ENCODE measurements at places on chromosomes 16 and 17.

DNA sequence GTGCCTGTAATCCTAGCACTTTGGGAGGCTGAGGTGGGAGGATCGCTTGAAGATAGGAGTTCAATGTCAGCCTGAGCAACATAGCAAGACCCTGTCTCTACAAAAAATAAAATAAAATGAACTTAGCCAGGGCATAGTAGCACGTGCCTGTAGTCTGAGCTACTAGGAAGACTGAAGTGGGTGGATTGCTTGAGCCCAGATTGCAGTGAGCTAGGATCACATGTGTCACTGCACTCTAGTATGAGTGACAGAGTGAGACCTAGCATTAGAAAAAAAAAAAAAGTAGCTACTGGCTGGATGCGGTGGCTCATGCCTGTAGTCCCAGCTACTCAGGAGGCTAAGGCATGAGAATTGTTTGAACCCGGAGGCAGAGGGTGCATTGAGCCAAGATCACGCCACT lies 6.0 kb downstream of the ADAP2 start:
- no peak for DNase-seq

DNA sequence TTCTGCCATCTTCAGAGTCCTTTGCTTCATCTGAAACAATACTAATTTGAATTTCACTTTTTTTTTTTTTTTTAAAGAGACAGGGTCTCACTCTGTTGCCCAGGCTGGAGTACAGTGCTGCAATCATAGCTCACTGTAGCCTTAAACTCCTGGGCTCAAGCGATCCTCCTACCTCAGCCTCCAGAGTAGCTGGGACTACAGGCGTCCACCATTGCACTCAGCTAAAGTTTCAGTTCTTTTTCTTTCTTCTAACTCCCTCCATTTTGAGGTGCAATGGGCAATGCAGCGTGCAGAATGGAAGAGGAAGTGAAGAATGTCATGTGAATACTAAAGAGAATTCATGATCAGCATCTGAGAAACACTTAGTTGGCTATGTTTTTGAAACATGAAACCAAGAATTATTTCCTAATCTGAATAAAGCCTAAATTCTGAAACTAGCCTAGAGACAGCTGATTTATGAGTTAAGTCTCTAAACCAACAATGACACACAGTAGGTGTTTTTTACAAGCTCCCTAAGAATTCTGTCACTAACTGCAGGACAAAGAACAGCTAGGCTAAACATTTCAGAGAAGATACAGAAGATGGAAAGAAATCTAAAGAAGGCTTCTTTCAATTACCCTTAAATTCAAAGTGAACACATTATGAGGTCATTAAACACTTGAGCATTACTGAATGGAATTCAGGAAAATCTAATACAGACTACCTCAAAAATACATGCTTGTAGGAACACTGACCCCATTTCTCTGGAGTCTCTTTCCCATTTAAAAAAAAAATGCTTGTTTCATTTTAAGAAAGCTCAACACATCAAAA lies 21.0 kb downstream of the SNN start:
- DNase-seq, result peak; percentile 94

- DNase-seq, result peak; percentile 21
Measured at GRCh38 chr17:48804936-48805411, 12.1 kb downstream of the TTLL6 start.

DNA sequence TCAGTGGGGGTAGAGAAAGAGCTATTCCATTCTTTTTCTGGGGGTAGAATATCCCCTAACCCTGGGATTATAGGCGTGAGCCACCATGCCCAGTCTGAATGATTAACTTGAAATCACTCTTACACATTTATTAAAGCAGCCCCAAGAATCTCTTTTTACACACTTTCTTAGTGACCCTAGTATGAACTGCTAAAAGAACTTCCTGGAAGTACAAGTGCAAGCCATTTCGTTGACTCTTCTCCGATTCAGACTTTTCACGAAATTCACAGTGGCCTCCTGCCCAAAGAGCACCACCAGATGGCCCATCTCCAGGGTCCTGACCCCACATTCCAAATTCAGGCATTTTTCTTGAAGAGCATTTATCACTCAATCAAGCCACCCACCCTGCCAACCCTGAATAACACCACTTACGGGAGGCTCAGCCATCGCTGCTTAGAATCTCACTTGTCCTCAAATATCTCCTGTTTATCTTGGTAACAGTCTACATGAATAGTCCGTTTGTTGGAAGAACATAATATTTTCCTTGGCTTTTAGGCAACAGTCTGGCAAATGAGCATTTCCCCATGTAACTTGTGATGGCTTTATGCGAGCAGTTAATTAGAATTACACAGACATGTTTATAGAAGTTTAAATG lies 28.0 kb downstream of the ZNF423 start:
- DNase-seq, result no peak

- no peak for DNase-seq
Measured at GRCh38 chr17:80586846-80587228, 42.2 kb downstream of the RPTOR start.

DNA sequence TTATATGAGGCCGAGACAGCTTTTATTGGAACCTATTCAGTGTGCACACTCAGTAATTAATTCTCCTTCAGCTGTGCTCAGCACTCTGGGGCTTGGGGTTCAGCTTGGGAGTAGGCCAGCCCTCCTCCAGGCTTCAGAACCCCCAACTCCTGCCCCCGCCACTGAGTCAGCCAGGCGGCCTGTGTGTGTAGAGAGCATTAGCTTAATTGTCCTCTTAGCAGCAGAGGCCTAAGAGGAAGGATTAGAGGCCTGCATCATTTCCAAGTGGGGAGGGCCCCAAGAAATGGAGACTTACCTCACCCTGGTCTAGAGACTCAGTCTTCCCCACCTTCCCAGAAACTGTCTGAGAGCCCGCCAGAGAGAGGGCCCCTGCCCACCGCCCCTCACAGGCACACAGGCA lies 772 bp downstream of the PRSS53 start:
- no peak for DNase-seq

DNA sequence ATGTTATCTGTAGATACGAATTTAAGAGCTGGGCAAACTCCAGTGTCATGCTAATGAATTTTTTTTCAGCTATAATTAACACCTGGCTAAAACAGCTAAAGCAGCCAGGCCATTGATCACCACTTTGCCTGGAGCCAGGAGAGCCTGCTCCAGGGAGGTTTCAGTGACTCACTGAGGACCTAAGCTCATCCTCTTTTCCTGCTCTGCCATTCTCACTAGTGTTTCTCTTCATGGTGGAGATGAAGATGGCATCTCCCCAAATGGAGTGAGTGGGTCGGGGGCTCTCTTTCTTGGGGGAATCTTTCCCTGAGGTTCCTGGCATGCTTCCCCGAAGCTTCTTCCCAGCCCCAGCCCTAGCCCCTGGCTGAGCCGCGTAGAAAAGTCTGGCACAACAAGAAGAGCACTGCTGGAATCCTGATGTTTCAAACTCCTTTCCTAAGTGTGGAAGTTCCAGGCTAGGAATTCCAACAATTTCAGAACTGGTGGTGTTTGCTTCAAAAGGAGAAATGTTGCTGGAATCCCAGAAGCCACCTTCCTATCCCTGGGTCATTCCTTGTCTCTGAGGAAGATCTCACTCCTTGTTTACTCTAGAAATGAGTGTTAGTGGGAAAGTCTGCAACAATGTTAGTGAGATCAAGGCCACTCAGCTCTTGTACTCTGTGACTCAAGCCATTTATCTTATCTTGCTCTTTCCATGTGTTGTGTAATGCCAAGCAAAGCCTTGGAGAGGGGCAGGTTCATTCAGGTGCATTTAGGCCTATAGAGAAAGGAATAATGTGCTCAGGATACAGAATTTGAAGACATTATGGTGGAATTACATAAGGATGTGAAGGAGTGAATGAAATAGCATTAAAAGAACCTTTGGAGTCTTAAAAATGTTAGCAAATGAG lies 26.0 kb upstream of the B4GALNT2 start:
- no peak for DNase-seq

GRCh38 chr17:82390860-82391435 lies 19.4 kb downstream of the UTS2R start:
- DNase-seq, result no peak

DNA sequence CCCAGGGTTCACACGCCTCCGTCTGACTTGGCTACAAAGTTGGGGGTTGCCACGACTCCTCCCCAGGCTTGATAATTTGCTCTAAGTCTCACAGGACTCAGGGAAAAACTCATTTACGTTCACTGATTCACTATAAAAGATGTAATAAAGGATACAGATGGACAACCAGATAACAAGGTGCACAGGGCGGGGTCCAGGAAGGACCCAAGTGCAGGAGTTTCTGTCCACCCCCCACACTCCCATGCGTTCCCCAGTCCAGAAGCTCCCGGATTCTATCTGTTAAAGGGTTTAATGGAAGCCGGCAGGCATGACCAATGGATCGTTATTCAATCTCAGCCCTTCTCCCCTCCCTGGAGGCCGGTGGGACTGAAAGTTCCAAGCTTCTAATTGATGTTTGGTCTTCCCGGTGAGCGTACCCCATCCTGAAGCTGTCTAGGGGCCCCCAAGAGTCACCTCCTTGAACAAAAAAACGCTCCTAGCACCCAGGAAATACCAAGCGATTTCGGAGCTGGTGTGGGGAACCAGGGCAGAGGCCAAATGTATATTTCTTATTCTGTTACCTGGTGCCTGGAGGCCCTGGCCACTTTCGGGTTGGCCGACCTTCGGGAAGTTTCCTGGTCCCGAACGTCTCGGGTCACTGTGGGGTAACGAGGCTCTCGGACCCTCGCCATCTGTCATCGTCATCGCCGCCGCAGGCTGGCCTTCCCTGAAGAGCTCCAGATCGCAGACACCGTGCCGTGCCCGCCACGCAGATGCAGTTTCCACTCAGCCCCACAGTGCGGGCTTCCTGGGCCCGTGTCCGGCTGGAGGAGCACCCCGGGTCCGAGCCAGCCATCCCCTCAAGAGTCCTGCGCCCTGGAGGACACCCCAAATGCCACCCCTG lies 13.5 kb upstream of the METRNL start:
- DNase-seq, result no peak

GRCh38 chr17:8896087-8896486 lies 28.6 kb upstream of the PIK3R6 start:
- no peak for DNase-seq

DNA sequence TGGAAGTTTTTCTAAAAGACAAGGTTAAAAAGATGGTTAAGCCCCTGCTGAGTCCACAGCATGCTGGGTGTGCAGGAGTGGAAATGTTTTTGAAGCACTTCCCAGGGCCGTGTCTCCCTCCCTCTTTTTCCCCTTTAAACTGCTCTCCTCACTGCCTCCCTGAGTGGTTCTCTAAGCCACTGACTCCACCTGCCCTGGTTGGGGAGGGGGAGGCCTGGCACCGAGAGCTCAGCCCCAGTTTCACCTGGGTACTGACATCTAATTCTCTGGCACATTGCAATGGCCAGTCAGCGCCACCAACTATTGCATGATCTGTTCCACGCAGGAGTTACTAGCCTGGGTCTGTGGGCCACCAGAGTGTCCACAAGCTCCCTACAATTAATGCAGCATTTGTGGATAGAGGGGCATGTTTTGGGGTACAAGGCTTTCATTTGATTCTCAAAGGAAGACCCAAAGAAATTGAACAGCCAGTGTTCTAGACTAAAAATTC lies 22.7 kb downstream of the MPP3 start:
- no peak for DNase-seq

GRCh38 chr17:21392266-21392665 lies 16.1 kb downstream of the KCNJ12 start:
- no peak for DNase-seq

GRCh38 chr16:88539652-88540345 lies 30.4 kb upstream of the ZC3H18 start:
- DNase-seq, result no peak

GRCh38 chr16:9868606-9869149 lies 313.6 kb downstream of the GRIN2A start:
- no peak for DNase-seq

- DNase-seq, result no peak
Measured at GRCh38 chr17:51362811-51363585, 102.7 kb downstream of the UTP18 start.

DNA sequence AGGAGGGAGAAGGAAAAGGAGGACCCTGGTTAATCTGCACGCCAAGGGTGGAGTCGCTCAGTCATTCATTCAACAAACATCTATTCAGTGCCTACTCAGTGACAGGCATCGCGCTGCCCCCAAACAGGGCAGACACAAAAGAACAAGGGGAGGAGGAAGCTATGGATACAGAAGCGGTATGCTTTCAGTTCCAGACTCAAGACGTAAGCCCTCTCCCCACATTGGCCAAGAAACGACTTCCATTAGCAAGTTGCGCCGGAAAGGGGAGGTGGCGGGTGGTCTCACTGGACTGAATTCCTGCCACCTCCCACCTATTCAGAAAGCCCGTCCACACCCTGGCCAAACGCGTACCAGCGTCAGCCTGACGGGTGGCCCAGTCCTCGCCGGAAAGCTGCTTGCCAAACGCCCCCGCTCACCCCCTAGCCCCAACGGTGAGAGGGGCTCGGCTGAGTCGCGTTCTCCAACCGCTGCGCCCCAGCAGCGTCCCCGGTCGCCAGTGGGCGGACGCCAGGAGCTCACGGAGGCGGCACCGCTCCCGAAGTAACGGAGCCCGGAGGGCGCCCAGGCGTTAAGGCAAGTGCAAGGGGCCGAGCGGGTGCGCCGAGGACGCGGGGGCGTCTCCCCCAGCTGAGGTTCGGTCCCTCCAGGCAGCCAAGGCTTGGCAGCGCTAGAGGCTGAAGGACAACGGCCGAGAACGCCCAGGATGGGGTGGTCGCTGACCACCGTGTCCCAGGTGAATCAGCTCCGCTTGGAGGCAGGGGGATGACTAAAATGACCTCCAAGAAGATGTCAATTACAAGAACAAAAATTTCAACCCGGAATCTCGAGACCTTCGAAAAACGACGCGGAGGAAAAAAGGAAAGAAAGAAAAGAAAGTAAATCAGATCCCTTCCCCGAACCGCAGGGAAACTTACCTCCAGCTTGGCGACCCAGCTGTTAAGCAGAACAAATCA lies 470.7 kb downstream of the SOX9 start:
- no peak for DNase-seq

DNA sequence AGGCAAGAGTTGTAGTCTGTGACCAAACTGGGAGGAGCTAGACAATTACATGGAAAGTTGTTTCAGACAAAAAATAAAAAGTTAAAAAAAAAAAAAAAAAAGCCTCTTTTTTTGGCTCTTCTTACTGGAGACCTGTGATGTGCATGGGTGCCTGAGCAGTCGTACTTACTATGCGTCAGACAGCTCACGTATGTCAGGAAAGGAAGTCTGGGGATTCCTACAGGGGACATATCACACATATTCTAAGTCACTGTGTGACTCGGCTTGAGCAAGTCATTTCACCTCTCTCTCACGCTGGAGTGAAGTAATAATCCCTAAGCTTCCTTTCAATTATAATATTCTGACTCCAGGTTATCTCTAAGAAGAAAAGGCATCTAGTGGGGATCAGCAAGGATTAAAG lies 6.0 kb downstream of the SLFN14 start:
- no peak for DNase-seq

All from MV-4-11 (cell line).